ENCODE measurements at places on chromosomes 3 and 15.

- no peak for DNase-seq
Observed at GRCh38 chr3:153090973-153091372, 71.1 kb upstream of the RAP2B start.

GRCh38 chr3:10205451-10206165 lies 40.9 kb downstream of the IRAK2 start:
- no peak for DNase-seq

- no peak for DNase-seq
Observed at GRCh38 chr3:16668776-16669545, 63.7 kb upstream of the DAZL start.

GRCh38 chr3:127997961-127998360 lies 54.3 kb upstream of the SEC61A1 start:
- DNase-seq = no peak

All from activated CD8-positive, alpha-beta memory T cell treated with anti-CD3 and anti-CD28 coated beads for 24 hours (primary cell).